ENCODE measurements at places on chromosomes 3 and 15. TPM values are rescaled to one million over a fixed set of nuclear protein-coding genes. Genes with fewer than 3 reads are reported as not detected.

DNA sequence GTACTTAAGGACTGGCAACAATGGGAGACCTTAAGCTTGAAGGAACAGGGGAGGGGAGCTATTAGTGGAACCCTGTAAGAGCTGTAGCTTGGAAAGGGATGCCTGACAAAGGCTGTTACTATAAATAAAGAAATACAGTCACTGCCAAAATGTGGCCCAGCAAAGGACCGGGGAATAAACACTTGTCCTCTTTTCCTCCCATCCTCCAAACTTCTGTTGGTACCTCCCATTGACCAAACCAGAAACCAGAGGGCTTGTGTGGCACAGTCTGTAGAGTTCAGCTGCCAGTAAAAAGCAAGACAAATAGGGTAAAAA, 25.1 kb upstream of the TCF12 start:
- DNase-seq: no peak

GRCh38 chr3:135779590-135780235, 185.8 kb upstream of the PPP2R3A start:
- DNase-seq: no peak

- DNase-seq: peak; percentile 69
Observed at GRCh38 chr15:87871731-87872320, 384.7 kb downstream of the NTRK3 start.

- no peak for DNase-seq
Observed at GRCh38 chr15:76320012-76320411, 8.7 kb upstream of the ETFA start.

- DNase-seq: peak; percentile 59
Observed at GRCh38 chr15:34886134-34886533, 83.4 kb downstream of the AQR start.

DNA sequence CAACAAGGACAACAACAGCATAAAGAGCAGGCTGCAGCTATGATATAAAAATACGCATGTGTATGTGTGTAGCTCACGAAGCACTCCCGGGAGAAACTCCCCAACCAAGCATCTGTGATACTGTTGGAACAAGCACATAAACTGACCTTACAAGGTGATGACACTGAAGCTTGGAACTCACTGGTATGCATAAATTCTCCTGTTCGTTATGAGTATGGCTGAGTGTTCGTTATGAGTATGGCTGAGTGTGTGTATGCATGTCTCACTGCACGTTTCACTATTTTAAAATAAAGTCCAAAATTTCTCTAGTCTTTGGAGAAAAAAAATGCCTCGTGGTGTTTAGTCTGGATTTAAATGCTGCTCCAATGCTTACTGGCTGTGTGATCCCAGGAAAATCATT, 256.8 kb downstream of the RORA start:
- DNase-seq: peak; percentile 95

DNA sequence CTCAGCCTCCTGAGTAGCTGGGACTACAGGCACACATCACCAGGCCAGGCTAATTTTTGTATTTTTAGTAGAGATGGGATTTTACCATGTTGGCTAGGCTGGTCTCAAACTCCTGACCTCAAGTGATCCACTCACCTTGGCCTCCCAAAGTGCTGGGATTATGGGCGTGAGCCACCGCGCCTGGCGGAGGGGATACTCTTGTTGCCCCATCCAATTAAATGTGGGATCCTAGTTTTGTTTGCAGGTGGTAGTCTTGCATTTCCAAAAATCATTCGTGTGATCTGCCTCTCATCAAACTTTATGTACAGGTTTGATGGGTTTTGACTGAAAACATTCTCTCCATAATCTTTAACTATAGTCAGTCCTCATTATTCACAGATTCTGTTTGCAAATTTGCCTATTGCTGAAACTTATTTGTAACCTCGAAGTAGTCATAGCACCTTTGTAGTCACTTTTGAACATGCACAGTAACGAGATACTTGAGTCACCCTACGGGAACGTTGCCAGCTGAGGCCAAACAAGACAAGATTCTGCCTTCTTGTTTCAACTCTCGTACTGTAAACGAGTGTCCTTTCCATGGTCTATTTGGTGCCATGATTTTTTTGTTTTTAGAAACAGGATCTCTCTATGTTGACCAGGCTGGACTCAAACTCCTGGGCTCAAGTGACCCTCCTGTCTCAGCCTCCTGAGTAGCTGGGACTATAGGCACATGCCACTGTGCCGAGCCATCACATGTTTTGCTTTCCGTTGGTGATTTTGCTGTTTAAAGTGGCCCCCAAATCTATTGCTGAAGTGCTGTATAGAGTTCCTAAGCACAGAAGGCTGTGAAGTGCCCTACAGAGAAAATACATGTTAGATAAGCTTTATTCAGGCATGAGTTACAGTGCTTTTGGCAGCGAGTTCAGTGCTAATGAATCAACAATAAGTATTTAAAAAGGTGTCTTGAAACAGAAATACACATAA, 8.1 kb upstream of the MAPK6 start:
- DNase-seq: peak; percentile 95

- DNase-seq: no peak
Observed at GRCh38 chr3:113064183-113064582, 73.4 kb downstream of the GTPBP8 start.

Gene CHRFAM7A
- not detected for total RNA-seq

Gene SPG21
- total RNA-seq: 66.3 TPM

Gene NDUFB5
- total RNA-seq: 79.5 TPM

- DNase-seq: no peak
Observed at GRCh38 chr3:142940000-142940399, 23.5 kb downstream of the PAQR9 start.

Gene LDHAL6B
- not detected for total RNA-seq

DNA sequence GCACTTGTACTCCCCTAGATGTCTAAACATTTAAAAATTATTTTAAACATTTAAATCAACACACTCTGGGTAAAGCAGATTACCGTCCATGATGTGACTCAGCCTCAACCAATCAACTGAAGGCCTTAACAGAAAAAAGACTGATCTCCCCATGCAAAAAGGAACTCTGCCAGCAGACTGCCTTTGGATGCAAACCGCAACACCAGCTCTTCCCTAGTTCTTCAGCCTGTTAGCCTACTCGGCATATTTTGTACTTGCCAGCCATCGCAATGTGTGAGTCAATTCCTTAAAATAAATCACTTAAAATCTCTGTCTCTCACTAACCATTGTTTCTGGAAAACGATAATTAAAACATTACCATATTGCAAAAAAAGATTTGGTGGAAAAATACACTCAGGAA, 375.9 kb downstream of the RSL24D1 start:
- no peak for DNase-seq

GRCh38 chr3:23264413-23264812, 61.3 kb downstream of the UBE2E2 start:
- DNase-seq: peak; percentile 71

Gene SPSB4
- not detected for total RNA-seq

DNA sequence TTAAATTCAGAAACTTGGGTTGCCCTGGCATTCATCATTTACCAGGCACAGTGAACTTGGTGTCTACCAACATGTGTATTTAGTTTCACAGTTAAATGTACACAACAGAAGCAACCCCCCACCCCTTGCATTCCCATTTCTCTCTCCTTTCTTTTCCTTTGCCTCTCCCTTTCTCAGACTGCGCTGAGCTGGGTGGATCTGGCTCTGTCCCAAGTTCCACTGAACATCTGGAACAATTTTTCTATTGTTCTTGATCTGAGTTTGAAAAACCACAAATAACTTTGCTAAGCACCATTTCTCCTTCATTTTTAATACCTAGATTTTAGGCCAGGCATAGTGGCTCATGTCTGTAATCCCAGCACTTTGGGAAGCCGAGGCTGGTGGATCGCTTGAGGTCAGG, 242.2 kb downstream of the ABHD5 start:
- peak; percentile 31 for DNase-seq

Gene LTF
- not detected for total RNA-seq

GRCh38 chr3:5479229-5479799, 291.8 kb downstream of the EDEM1 start:
- DNase-seq: peak; percentile 1

DNA sequence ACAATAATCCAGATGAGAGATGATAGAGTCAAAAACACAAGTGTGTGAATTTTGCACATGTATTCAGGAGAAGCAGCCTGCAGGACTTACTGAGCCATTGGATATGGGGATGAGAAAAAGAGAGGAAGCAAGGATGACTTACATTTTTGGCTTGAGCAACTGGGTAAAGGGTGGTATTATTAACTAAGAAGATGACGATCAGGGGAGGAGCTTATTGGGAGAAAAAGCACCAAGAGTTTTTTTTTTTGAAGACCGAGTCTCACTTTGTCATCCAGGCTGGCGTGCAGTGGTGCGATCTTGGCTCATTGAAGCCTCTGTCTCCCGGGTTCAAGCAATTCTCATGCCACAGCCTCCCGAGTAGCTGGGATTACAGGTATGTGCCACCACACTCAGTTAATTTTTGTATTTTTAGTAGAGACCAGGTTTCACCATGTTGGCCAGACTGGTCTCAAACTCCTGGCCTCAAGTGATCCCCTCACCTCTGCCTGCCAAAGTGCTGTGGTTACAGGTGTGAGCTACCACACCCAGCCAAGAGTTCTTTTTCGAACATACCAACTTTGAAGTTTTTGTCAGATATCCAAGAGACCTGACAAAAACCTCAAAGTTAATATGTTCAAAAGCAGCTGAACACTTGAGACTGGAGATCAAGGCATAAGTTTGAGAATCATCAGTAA, 14.8 kb upstream of the SH3BP5 start:
- peak; percentile 21 for DNase-seq

DNA sequence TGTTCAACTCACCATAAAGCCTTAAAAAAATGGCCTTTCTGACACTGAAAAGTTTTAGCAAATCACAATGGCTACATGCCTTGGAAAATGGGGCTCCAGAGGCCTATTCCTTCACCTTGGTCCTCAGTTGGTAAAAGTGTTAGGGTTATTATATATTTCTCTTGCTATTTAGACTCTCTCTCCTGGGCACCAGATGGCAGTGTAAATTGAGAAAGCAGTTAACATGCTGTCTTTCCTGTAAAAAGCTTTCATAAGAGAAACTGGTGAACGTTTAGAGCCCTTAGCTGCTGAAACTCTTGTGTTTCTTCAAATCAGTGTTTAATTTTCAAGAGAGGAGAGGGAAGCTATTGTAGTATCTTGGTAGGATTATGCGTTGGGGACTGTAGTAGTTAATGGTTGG, 89.9 kb downstream of the LRTM1 start:
- peak; percentile 54 for DNase-seq

DNA sequence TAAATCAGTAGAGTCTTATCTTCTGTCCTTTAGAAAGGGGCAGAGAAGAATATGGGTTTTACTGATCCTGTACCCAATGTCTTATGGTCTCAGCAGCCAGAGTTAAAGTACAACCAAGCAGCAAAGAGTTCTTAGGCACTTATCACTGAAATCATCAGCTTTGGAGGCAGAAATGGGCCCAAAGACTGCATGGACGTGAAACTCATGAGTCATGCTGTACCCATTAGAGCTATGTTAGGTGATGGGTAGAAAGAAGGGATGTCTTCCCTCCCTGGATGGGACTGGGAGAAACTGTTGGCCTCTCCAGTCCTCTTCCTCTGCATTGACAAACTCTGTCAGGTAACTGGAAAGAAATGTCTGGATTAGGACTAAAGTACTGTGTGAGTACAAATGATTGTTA, 63.4 kb downstream of the EOMES start:
- no peak for DNase-seq

Gene PP2D1
- not detected for total RNA-seq

Gene GCNT3
- total RNA-seq: not detected

GRCh38 chr15:41568350-41569017, 9.5 kb downstream of the TYRO3 start:
- no peak for DNase-seq

DNA sequence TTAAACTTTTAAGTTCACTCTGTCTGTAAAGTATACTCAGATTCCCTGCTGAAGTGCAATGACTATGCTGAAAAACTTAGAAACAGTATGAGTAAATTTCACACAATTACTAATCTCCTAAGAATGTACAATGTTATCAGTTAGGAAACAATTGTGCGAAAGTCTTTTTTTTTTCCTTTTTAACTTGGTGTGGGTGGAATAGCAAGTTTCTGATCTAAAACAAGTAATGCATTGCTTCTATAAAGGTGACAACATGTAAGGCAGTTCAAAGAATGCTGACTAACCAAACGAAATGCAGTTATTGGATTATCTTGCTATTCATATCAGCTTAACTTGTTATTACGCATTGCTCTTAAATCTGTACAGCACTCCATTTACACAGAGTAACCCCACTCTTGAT, 19.3 kb upstream of the SLC12A8 start:
- DNase-seq: peak; percentile 81

Gene GATM
- 0.89 TPM for total RNA-seq

GRCh38 chr3:69907554-69907953, 92.0 kb upstream of the SAMMSON start:
- no peak for DNase-seq

GRCh38 chr3:183822631-183823030, 2.7 kb downstream of the MAP6D1 start:
- no peak for DNase-seq

Gene SYNPR
- not detected for total RNA-seq

GRCh38 chr3:170689893-170690660, 104.2 kb upstream of the SLC7A14 start:
- DNase-seq: peak; percentile 59

- DNase-seq: no peak
Observed at GRCh38 chr3:18258492-18258891, 166.6 kb downstream of the SATB1 start.

Gene FBXW12
- total RNA-seq: not detected

- DNase-seq: peak; percentile 84
Observed at GRCh38 chr3:112640930-112641801, at the start of gene CCDC80. TSS of gene CCDC80 (minus strand) at chr3:112641143. CDS start at chr3:112639905, 1,238 bp downstream.

Gene MYO5C
- total RNA-seq: not detected

GRCh38 chr15:31435912-31436628, 109.4 kb downstream of the KLF13 start:
- DNase-seq: peak; percentile 87

DNA sequence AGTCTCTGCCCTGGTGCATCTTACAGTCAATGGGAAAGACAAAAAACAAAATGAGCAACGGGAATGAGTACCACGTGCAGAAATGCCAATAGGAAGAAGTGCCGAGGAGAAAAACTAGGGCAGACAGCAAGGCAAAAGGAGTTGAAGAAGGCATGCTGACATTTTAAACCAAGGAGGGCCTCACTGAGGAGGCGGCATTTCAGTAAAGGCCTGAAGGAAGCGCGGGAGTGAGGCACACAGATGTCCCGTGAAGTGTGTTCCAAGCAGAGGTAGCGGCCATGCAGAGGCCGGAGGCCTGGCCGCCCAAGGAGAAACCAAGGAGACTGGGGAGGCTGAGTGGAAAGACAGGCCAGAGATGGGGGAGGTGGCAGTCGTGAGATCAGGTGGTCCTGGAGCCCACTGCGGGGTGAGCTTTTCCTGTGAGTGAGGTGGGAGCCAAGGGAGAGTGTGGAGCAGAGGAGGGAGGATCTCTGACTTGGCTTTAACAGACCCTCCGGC, 34.8 kb downstream of the DNAJB8 start:
- DNase-seq: no peak

GRCh38 chr3:38460377-38461270, 6.9 kb downstream of the ACVR2B start:
- no peak for DNase-seq

- DNase-seq: no peak
Observed at GRCh38 chr3:3665546-3665945, 133.7 kb upstream of the LRRN1 start.

All from GM23248 (cell line).